T-helper 1 cell (primary cell): ENCODE measurements at places on chromosomes 1 and 21.

GRCh38 chr1:109193653-109194590 lies 19.8 kb upstream of the SARS1 start:
- DNase-seq = no peak

GRCh38 chr1:202854787-202855186 lies 34.2 kb downstream of the RABIF start:
- DNase-seq = no peak

- no peak for DNase-seq
Measured at GRCh38 chr1:109716121-109716520, 4.1 kb downstream of the GSTM5 start.

- no peak for DNase-seq
Measured at GRCh38 chr1:11955221-11955620, 20.7 kb downstream of the PLOD1 start.

DNA sequence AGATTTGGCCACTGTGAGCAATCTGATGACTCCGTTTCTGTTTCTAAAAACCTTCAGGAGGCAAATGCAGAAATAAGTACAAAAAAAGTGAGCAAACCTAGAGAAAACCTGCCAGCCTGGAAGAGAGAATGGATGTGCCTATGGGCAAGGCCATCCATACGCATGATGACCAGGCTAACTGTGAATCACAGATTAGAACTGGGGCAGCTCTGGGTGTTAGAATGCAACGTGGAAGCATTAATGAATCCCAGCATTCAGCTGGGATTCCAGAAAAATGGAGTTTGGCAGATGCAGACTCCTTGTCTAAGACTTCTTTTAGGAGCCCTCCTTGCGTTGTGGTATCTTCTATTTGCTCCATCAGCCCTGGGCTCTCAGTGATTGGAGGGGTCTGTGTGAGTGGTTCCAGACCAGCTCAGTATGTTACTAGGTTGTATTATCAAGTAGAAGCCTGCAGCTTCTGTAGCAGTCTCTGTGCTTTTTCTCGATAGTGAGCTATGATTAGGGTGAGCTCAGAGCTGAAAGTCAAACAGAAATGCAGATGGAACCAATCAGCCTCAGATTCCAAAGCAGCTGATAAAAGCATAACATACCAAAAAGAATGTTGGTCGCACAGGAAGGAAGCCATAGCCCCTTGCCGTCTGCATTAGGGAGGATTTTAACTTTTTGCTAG lies 154.0 kb downstream of the PSMG1 start:
- no peak for DNase-seq

DNA sequence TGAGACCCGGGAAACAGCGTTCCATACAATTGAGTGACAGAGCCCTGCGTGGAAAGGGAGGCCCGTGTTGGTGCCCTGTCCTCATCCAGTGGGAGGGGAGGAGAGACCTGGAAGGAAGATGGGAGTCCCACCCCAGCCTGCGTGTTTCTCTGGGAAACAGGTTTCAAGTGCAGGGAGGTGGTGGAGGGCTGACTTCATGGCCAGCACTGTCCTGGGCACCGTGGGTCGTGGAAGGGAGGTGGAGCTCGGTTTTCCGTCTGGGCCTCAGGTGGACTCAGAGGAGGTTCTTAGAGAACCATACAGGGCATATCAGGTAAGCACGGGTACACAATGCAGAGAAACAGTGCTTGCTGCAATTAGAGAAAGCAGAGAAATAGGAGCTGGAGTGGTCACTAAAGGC lies 222.6 kb downstream of the CAMTA1 start:
- DNase-seq = no peak

DNA sequence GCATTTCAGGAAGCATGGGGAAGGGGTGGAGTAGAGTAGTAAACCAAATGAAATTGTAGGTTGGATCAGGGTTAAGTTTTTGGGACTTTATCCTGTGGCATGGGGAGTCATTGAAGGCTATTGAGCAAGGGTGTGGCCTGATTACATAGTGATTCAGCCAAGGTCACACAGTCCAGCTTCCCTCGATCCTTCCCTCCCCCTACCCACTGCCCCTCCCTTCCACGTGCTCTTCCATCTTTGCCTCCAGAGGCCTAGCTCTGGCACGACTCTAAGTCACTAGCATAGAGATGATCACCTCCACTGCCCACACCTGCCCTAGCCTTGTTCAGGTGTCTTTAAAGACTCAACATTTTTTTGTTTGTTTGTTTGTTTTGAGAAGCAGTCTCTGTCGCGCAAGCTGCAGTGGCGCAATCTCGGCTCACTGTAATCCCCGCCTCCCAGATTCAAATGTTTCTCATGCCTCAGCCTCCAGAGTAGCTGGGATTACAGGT lies 37.2 kb upstream of the SLC9A1 start:
- no peak for DNase-seq

DNA sequence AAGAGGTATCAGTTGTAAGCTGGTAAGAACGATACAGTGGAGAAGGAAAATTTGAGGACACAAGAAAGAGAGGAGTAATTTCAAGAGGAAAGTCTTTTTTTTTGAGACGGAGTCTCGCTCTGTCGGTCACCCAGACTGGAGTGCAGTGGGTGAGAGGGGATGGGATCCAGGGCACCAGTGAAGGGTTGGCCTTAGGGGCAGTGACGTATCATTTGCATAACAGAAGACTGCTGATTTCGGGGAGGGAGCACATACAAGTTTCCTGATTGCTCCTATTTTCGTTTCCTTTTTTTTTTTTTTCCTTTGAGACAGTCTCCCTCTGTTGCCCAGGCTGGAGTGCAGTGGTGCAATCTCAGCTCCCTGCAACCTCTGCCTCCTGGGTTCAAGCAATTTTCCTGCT lies 4.2 kb downstream of the S100A13 start:
- no peak for DNase-seq

- DNase-seq = peak; percentile 7
Measured at GRCh38 chr1:228366062-228366865, 40.4 kb downstream of the TRIM11 start.

- DNase-seq = no peak
Measured at GRCh38 chr1:231844986-231845502, 218.5 kb downstream of the DISC1 start.

GRCh38 chr1:10643607-10644306 lies 152.7 kb downstream of the CASZ1 start:
- no peak for DNase-seq

- DNase-seq = no peak
Measured at GRCh38 chr1:161335796-161336195, 21.6 kb downstream of the SDHC start.

- no peak for DNase-seq
Measured at GRCh38 chr1:226111098-226111882, 48.8 kb downstream of the H3-3A start.

DNA sequence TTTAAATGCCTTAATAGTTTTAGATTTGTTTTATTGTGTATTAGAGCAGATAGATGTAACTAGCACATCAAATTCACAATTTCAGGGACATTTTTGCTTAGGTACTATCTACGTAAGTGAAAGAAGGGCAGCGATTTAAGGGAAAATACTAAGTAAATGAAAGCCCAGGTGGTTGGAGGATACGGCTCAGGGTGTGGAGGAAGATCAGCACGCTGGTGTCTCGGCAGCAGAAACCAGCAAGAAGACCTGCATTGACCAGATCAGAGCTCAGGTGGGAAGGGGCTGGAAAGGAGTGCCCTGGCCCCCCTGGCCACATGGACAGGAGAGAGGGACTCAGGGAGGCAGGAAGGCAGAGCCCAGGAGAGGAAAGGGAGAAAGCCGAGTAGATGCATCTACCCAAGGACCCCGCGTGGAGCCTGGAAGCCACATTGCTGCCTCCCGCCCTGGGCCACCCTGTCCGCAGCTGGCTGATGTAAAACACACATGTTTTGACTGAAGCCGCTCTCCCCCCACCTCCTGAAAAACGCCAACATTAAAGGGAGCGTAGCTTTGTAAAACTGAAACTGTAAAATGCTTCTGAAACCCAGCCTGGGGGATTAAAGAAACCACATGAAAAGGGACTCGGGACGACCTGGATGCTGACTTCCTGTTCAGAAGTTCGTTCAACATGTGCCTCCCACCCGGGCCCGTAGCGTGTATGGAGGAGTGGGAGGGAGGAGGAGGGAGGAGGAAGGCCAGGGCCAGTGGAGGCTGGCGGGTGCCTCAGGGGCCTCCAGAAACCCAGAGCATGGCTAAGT lies 72.6 kb upstream of the TARDBP start:
- DNase-seq = no peak

GRCh38 chr1:161834967-161835550 lies 68.9 kb downstream of the ATF6 start:
- DNase-seq = no peak

DNA sequence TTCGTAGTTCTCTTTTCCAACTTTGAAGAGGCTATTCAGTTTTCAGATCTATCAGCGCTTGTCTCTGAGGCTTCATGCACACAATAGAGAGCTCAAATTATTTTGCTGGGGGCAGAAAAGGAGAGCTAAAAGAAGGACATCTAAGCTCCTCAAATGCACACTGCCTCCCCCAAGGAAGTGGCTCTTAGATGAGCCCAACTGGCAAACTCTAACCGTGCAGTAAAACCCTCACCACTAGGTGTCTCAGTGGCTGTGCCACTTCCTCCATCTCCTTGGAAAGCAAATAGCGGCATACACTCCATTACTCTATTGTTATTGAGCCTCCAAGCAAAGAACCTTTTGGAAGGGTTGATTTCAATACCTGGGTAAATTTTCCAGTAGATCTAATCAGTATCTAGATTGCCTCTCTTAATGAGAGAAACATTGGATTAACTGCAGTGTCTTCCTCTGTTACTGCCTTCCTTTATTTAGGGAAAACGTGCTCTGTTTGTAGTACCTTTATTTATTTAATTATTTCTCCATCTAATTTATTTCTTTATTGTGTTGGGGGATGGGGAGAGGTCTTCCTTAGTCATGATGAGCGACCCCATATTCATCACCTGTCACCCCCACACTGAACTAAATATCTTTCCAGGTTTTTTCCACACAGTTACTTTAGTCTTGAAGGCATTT lies 9.2 kb upstream of the SFPQ start:
- peak; percentile 41 for DNase-seq

DNA sequence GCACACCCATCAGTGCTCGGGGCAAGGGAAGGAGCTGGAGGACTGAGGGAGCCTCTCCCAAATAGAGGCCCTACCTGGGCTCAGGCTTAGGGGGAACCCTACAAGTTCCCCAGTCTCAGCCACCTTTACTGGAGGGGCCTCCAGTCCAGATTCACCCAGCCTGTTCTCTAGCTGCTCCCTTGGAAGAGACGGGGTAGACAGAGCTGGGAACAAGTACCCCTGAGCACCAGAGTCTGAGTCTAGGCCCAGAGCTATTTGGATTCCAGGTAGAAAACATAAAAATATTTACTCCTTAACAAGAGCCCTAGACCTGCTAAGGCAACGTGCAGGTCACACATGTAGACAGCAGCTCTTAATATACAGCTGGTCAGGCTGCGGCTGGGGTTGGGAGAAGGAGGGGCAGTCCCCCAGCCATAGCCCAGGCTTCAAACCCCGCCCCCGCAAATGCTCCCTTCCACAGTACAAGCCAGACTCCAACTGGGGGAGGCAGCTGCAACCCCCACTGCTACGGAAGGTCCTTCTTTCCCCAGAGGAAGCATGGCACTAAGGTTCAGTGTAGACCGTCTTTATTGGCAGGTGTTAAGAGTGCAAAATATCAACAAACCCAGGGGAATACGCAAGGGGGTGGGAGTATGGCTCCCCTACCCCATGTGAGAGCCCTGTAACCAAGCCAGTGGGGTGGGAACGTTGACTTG lies 8.0 kb downstream of the TENT5B start:
- DNase-seq = no peak

GRCh38 chr1:117403597-117403996 lies 36.3 kb downstream of the MAN1A2 start:
- no peak for DNase-seq

- DNase-seq = no peak
Measured at GRCh38 chr21:15343066-15343465, 278.3 kb upstream of the NRIP1 start.

GRCh38 chr1:24047110-24047477 lies 64.8 kb downstream of the MYOM3 start:
- no peak for DNase-seq

GRCh38 chr1:77468257-77468948 lies 186.6 kb downstream of the AK5 start:
- DNase-seq = no peak

- no peak for DNase-seq
Measured at GRCh38 chr21:29656504-29657239, 283.1 kb downstream of the GRIK1 start.

GRCh38 chr1:204376465-204376864 lies 16.7 kb upstream of the PLEKHA6 start:
- DNase-seq = no peak

GRCh38 chr1:96039910-96040309 lies 681.7 kb upstream of the PTBP2 start:
- no peak for DNase-seq

DNA sequence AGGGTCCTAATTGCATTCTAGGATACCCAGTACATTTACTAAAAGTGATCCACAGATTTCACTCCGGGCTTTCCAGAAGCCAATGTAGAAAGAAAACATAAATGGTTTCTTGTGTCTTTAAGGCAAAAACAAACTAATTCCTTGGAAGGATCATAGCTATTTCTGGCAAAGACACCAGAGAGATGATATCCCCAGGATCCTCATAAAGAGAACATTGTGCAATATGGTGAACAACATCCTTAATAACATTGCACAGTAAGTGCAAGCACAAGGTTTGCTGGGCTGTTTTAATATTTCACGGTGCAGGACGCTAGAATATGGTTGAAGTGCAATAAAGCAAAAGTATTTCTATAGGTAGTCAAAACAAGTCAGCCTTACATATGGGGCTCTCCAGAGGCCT lies 83.0 kb downstream of the NTPCR start:
- no peak for DNase-seq
